T-cell (primary cell): ENCODE measurements at places on chromosomes 16 and 17.

DNA sequence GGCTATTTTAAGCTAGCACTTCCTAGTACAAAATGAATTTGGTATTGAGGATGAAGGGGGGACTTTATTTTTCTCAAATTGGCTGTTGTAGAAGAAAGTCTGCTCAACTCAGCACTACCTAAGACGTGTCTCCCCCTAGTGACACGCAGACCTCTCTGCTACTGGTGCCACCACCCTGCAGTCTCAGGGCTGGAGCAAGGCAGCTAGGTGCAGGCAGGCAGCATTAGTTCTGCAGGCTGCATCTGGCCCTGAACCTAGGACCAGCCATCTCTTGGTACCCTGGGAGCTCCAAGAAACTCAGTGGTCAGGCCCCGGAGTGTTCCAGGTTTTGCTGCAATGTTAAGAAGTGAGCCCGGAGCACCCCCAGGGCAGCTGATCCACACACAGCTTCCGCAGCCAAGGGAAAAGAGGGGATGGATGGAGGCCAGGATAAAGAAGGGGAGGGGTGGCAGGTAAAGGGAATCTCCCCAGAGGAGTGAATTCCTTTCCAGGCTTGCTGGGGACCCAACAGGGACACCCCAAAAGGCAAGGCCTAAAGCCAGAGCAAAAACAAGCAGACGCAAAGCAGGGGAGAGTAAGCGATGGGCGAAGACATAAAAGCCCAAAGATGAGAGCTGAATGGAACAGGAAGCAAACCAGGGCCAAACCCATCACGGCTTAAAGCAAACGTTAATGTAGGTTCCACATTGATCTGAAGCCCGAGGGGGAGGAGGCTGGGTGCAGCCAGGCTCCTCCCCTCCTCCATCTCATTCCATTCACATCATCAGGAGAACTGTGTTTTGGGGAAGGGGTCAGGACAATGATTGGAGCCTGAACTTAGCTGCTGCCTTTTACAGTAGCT, 200.5 kb downstream of the ZFHX3 start:
- DNase-seq, result no peak

DNA sequence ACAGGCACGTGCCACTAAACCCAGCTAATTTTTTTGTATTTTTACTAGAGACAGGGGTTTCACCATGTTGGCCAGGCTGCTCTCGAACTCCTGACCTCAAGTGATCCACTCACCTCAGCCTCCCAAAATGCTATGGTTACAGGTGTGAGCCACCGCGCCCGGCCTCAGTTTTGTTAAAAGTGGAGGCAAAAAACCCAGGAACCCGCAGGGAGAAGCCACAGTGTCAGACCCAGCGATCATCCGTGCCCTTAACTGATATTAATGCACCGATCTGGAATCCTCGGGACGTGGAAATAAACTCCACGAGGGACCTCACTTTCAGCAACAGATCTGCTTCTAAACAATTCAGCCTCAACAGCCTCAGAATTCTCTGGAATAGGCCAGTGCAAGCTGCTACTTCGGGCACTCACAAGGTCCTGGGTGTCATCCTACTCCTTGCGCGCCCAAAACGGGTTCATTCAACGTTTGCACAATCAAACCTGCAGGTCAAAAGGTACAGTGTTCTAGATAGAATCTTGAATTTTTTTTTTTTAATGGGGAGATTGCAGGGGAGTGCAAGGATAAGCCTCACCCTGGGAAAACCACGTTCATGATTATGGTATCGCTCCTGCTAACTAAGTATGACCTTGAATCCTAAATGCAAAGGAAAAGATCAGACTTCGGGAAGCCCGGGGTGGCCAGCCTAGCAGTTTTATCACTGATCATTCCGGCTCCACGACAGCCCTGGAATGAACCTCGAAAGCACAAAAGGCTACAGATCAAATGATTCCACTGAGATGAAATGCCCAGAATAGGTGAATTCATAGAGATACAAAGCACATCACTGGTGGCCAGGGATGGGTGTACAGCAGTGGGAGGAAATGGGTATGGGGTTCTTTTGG, 22.4 kb downstream of the LITAF start:
- no peak for DNase-seq

- no peak for DNase-seq
Measured at GRCh38 chr17:69012895-69013805, 47.6 kb downstream of the ABCA9 start.

DNA sequence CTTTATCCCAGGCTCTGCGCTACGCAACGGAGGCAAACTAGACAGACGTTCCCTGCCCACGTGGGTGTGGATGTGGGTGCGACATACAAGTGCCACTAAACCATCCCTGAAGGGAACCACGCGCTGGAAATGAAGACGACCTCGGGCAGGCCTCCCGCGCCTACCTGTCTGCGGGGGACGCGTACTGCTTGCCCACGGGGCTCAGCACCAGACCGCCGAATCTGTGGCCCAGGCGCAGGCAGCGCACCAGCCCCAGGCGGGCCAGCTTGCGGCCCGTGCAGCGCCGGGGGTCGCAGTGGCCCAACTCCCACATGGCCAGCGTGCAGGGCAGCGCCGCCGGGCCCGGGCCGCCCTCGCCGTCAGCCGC, 480 bp downstream of the TSR3 start:
- DNase-seq, result no peak

- no peak for DNase-seq
Measured at GRCh38 chr17:70138291-70138865, 31.0 kb upstream of the KCNJ2 start.

GRCh38 chr17:16440901-16441629, 25.7 kb downstream of the TRPV2 start:
- DNase-seq, result no peak

GRCh38 chr16:27118526-27118925, 51.8 kb downstream of the C16orf82 start:
- no peak for DNase-seq

GRCh38 chr17:66301864-66302741, at the start of gene PRKCA:
TSS of gene PRKCA (plus strand) at chr17:66302613.
- DNase-seq, result peak; percentile 71

GRCh38 chr16:78490431-78490830, 391.0 kb downstream of the WWOX start:
- DNase-seq, result no peak

DNA sequence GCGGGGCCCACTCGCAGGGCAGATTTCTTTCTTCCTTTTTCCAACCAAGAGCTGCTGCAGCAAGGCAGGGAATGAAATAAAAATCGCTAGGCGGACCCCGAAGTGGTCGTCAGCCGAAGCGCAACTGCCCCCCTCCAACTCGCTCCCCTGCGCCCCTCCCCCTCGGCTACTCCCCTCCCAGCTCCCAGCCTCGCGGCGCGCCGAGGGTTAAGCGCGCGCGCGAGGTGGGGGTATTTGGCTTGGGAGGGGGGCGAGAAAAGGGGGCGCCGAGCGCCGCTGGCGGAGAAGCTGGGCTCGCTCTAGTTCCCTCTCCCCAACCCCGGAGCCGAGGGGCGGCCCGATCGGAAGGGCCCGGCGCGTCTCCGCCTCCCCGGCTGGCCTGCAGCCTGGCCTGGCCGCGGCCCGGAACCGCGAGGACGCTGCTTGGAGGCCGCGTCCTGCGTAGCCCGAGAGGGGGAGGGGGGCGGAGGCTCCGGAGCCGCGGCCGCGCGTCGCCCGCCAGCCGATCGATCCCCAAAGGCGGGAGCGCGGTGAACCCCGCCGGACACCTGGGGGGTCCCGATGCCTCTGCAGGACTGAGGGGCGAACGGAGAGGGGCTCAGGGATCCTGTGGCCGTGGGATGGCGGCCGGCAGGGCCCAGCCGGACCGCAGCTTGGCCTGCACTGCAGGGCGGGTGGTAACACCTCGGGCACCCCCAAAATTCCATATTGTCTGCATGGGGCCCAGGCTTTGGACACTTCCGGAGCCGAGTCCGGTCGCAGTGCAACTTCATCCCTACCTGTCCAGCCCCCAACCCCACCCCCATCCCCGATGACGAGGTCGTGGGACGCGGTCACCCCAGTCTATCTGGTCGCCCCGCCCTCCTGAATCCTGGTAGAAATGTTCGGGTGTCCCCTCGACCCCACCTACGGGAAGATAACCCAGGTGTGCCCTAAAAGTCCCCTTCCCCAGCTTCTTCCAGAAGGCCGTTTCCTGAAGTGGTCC, 4.9 kb upstream of the CBX4 start:
- no peak for DNase-seq

DNA sequence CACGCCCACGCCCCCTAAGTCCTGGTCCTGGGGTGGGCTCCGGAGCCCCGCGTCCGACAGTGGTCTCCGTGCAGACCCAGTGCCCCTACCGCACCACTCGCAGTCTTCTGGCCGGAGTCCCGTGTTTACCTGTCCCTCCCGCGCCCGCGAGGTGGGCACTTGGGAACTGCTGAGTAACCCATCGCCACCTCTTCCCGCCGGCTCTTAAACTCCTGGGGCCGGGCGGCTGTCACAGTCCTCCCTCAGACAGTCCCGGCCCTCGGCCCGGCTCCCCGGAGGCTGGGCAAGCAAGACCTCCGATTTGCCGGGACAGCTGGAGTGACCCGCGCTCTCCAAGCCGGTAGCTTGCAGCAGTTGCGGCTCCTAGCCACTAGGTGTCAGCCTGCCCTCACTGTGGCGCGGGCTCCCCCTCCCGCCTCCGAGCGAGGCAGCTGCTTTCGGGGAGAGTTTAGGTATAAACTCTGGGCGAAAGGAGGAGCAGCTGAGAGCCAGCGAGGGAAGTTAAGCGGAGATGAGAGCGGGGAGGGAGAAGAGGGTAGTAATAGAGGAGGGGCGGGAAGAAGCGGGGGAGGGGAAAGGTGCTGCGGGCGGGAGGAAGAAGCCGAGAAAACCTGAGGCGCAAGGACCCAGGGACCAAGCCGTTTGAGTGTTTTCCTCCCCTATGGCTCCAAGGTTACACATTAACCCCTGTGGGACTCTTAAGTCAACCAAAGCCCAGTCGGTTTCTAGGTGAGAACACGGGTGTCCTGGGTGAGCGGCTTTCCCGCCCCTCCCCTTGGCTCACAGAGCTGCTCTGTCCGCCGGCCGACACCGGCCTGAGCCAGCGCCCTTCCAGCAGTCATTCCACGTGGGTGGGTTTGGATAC, 826 bp upstream of the TLCD1 start:
- peak; percentile 91 for DNase-seq

DNA sequence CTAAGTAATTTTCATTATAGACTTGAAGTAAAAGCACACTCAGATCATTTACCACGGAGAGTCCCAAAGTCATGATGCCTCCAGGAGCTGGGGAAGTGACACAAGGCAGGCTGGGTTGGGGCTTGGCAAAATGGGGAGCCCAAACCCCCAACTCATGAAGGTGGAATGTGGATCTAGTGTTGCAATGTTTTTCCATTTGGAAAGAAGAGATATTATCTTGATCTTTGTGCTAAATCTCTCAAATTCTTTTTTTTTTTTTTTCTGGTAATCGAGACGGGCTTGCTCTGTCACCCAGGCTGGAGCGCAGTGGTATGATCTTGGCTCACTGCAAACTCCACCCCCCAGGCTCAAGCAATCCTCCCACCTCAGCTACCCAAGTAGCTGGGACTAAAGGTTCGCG, 7.5 kb upstream of the KCNG4 start:
- DNase-seq, result no peak

GRCh38 chr16:89404561-89404960, 85.8 kb downstream of the ANKRD11 start:
- no peak for DNase-seq

DNA sequence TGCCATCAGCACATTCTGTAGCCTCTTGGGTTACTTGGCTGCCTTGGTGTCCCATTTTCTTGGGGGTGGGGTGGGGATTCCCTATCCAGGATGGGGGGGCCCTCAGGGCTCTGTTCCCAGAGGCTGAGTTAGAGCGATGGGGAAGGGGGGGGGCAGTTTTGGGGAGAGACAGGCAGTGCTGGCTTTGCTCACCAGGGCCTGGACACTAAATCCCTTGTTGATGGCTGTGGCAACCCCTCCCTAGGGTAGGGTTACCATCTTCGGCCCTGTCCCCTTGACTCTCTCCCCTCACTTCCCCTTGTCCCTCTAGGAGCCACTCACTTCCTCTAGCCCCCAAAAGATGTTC, 660 bp upstream of the ATP2A1 start:
- no peak for DNase-seq

GRCh38 chr16:72317446-72317845, 145.5 kb upstream of the PMFBP1 start:
- DNase-seq, result no peak

DNA sequence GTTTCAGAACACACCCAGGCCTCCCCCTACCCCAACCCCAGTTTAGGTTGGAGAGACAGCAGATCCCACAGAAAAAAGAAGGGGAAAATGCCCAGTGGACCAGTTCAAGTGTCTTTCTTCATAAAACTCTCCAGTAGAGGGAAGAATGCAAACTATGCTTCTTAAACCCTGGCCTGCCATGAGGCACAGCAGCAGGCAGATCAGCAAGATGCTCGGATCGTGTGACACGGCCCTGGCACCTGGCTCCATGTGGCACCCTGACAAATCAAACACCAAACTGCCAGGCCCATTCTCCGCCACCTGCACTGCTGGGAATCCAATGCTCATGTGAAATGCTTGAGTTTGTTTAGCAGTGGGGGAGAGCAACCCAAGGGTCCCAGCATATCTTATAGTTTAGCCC, 166.8 kb downstream of the SOX9 start:
- DNase-seq, result no peak

- no peak for DNase-seq
Measured at GRCh38 chr17:65092262-65092661, 35.7 kb upstream of the GNA13 start.

DNA sequence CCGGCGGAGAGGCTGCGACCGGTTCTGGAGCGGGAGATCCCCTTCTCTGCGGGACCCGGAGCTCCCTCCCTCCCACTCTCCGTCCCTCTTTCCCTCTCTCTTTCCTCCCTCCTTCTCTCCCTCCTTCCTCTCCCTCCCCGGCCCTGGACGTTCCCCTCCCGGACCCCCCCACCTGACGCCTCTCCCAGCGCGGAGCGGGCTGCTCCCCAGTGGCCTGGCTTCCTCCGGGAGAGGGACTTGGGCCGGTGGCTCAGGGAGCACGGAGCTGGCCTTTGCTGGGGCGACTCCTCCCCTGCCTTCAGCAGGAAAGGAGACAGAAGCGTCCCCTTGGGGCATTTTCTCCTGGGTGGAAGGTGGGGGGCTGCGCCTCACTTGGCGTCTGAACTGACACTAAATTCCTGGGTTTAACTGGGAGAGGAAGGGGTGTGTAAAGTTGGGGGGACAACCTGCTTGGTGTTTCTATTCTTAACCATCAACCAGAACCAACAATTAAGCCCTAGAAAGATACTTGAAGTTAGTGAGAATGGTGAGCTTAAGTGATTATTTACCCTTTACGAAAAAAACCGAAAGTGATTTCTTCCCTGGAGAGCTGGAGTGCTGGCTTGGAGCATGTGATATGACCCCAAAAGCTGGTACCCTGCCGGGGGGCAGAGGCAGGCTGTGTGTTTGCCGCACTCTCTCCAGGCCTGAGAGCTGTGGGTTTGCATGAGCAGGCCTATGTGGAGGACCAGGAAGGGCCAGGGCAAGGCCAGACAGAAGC, 775 bp downstream of the SPIRE2 start:
- no peak for DNase-seq

DNA sequence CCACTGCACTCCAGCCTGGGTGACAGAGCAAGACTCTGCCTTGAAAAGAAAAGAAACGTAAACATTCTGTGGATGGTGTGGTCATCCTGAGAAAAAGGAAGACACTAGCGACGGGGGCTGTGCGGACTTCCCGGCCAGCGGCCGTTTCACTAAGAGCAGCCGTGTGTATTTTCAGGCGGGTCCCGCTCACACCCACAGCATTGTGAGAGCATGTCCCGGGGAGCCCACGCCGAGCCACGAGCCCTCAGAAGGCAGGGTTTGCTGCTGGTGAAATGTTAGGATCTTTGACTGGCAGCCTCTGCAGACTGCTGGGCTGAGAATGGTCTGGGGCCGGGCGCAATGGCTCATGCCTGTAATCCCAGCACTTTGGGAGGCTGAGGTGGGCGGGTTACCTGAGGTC, 40.3 kb downstream of the LMF1 start:
- no peak for DNase-seq

GRCh38 chr17:57574040-57574513, 171.0 kb downstream of the CCDC182 start:
- DNase-seq, result no peak

- no peak for DNase-seq
Measured at GRCh38 chr17:6657633-6658287, 6.2 kb downstream of the C17orf100 start.
